ENCODE measurements at places on chromosomes 12 and 14.

GRCh38 chr12:22828066-22828465 is 203.1 kb downstream of the ETNK1 start:
- no peak for DNase-seq

DNA sequence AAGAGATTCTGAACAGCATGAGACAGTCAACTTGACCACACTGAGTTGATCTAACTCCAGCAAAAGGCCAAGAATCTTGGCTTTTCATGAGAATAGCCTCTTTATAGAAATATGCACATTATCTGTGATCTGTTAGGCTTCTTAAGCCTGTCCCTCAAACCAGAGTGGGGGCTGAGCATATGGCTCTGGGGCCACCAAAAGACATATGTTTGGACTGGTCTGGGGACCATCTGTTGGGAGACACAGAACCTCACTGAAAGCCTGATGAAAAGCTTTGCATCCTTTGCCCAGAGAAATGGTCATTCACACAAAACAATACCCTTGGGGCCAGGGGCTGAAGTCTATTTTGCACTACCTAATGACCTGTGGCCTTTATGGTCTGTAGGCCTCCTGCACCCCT is 165.3 kb upstream of the PRMT8 start:
- no peak for DNase-seq

GRCh38 chr14:86311151-86311550 is 781.2 kb downstream of the FLRT2 start:
- no peak for DNase-seq

DNA sequence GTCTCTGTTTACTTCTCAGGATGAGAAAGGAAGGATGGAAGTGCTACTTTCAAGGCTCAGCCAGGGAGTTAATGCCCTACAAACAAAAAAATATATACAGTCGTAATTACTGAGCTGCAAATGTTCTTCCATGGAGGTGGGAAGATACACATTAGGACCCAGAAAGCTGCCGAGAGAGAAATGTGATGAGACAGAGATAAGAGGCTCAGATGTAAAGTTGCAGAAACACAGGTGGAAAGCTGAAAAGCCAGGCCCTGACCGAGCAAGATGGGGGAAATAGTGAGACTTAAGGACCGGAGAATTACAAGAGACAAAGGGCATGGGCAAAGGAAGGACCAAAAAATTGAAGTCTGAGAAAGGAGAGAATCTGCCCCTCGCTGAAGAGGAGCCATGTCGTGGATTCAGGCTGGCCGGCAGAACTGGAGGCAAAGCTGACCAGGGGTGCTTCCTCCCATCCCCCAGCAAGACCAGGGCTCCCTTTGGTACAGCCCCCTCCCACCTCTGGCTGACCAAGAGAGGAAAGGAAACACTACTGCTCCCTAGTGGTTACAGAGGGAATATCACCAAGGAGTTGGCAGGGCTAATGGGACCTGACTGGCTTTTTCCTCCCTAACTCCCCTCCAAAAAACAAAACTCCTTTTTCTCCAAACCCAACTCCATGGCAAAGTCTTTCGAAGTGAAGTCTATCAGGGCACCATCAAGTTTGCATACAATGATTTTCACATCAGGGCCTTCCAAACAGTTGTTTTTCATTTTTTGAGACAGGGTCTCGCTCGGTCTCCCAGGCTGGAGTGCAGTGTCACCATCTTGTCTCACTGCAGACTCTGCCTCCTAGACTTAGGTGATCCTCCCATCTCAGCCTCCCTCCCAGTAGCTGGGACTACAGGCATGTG is 12.1 kb downstream of the ZFHX2 start:
- no peak for DNase-seq

- no peak for DNase-seq
Observed at GRCh38 chr12:19772776-19773175, 333.5 kb downstream of the AEBP2 start.

DNA sequence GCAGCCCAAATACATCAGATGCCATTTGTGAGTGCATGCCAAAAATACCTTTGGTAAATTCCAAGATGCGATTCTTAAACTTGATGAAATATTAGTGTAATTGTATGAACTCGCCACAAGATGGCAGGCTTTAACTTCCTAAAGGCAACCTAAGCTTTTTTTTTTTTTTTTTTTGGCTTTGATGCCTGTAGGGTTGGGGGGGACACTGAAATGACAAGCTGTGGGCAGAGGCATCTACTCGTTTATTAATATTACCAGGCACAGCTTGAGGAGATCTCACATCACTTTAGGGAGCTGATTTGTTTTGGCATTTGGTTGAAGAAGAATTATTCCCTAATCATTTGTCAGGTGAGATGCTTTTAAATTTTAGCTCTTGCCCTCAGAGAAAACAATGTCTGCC is 126.7 kb upstream of the CCDC196 start:
- DNase-seq, result no peak

DNA sequence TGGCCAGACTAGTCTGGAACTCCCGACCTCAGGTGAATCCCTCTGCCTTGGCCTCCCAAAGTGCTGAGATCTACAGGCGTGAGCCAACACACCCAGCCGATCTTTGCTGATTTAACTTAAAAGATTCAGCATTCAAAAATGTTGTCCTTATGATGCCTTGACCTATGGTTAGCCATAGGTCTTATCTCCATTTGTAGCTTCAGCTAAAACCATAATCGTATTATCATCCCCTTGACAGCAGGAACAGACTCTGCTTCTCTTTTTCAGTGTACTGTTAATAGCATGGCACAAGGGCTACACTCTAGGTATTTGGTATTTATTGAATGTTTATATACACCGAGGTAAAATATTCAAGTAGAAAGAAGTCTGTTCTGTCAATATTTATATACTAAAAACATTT is 15.3 kb downstream of the CCDC62 start:
- no peak for DNase-seq

GRCh38 chr14:66603945-66604344 is 96.0 kb downstream of the GPHN start:
- DNase-seq, result no peak

DNA sequence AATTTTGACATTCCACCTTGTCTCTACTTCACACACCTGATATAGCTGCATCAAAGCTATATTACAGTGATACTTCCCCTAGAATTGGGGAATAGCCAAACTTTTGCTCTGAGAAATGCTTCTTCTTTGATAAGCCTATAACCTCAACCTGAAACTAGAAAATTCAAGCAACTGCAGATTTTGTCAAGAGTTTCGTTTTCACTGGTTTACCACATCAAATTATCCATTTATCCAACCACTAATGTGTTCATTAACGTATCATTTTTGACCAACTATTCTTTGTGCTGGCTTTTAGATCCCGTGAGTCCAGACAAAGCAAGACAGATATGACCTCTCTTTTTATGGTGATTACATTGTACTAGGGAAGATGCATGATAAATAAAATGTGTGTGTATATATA is 13.5 kb upstream of the TAS2R46 start:
- no peak for DNase-seq

DNA sequence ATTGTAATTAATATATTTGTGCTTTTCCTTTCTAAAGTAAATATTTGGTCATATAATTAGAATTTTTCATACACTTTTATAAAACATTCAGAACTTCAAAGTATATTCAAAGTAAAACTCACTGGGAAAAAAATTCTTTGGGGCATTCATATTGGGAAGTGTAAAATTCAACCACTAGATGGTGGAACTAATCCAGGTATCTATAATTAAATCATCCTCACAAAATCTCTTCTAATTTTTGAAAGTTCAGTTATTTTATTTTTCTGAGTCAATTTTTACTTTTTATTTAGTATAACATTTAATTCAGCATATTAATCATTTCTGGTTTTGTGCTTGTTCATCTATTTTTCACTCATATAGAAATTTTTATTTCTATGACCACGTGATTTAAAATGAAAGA is 81.0 kb downstream of the NTS start:
- DNase-seq, result no peak

DNA sequence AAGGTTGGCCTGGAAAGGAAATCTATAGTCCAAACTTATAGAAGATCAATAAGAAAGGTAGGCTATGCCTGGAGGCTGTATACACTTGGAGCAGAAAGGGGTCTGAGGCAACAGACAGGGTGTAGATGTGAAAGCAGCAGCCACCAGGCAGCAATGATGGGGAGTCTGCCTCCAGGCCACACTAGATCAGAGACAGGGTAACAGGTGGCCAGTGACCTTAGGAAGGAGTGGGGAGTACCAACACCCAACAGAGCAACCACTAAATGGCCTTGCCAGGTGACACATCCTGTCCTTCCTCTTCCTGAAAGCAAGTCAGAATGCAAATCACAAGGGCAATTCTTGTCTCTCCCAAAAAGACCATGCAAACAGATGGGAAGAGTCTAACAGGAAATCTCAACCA is 46.4 kb upstream of the NID2 start:
- no peak for DNase-seq

DNA sequence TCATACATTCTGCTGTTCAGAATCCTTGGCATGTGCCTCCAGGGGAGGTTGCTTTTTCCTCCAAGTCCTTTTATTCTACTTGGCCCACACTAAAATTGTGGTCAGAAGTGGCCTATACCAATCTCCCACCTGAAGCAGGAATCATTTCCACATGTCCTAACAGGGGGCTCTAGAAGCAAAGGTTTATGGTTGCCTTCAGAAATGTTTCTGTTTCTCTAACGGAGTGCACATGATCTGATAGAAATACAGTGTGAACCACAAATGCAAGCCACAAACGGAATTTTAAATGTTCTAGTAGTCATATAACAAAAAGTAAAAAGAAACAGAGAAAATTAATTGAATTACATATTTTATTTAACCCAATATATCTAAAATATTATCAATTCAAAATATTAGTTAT is 4.0 kb downstream of the PTGER2 start:
- DNase-seq, result no peak

DNA sequence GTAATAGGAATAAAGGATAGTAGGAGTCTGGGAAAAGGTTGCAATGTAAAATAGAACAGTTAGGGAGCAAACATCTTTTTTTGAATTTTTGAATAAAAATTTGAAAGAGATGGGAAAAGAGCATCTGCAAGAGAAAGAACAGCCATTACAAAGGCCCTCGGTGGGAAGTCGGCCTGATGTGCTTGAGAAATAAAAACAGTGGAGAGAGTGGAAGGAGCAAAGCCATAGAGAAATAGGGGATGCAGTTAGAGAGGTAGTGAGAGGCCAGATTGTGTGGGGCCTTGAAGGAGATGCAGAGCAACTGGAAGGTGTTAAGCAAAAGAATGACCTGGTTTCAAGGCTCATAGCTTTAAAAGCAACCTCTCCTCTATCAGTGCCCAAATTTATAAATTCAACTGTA is 409.8 kb downstream of the RERGL start:
- DNase-seq, result no peak

- no peak for DNase-seq
Observed at GRCh38 chr12:2618291-2618995, 176.3 kb upstream of the FKBP4 start.

GRCh38 chr14:34857689-34858449 is 17.3 kb downstream of the BAZ1A start:
- peak; percentile 55 for DNase-seq

DNA sequence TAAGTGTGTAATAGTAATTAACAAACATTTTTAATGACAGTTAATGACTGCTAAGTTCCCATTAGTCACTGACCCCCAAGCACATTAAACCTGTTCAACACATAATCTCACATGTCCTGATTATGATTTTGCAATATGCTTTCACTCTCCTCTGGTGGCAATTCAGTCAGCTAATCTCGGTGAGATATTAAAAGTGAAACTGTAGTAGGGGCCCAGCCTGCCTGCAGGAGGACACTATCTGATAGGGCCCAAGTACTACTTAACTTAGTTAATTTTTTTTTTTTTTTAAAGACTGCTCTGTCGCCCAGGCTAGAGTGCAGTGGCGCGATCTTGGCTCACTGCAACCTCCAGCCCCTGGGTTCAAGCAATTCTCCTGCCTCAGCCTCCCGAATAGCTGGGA is 48.8 kb downstream of the CIT start:
- DNase-seq, result peak; percentile 8

- DNase-seq, result no peak
Observed at GRCh38 chr14:69493791-69494190, 9.3 kb downstream of the PLEKHD1 start.

DNA sequence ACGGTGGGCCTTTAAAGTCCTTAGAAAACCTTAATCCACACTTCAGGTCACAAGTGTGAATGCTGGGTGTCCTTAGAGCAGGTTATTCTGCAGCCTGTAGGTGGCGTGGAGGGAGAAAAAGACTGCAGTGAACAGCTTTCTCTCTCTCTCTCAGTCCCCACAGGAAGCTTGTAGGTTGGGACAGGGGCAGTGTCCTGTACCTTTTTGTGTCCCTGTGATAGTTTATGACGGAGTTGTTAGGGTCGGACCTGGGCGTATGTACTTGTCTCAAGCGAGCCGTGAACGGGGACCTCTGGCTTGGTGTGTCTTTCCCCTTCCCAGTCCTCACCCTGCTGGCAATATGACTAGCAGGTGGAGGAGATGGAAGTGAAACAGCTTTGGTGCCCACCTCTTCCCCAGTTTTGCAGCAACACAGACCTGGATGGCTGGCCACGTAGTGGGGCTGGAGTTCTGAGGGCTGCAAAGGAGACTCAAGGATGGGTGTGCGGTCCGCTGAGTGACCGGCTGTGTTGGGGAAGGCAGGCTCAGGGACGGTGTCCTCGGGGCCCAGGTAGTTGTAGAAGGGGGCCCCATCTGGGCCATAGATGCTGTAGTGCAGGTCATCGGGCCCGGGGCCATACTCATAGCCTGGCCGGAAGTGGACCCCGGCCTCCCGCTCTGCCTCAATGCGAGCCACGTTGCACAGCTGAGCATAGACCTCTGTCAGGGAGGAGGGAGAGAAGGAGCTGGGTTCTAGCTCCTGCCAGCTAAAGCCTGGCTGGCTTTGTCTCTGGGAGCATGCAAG is 8.9 kb downstream of the ISCA2 start:
- DNase-seq, result peak; percentile 42

DNA sequence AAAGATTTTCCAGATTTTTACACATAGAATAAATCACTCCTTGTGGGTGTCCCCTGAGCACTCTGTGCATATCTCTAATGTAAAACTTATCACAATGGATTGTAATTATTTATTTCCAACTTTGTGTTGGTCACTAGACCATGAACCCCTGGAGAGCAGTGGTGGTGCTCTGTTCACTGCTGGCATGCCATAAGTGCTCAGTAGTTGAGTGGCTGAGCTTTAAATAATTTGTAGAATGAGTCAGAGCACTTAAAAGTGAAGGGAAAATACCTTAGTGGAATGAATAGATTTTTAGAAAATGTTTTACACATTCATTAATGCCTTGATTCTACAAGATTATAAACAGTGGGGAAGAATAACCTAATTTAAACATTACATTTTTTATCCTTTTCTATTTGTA is 6.3 kb downstream of the MGAT4C start:
- no peak for DNase-seq

Data from CD8-positive, alpha-beta T cell (primary cell).